ENCODE measurements at places on chromosomes 1 and 21.

DNA sequence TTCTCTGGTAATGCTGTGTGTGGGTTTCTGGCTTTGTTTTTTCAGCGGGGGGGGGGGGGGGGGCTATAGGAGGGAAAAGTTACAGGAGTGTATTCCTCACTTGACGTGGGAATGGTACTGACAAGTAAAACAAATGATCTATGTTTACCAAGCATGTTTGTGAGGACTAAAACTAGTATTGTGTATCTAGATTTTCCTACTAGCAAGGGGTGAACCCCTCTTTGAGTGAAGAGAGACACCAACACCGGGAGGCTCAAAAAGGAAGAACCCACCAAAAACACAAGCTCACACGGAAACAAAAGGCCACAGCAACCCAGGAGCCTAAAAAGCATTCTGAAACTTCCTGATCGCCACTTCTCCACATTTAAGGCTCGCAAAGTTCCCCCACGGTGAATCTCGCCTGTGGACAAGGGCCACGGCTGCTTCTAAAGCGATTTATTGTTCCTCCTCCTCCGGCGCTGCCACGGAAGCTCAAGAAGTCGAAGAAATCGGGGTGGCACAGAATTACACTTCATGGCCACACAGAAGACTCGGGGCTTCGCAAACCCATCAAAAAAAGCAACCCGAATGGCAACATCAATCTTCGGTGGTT, 703 bp downstream of the PUM1 start:
- DNase-seq = peak; percentile 2

- no peak for DNase-seq
Observed at GRCh38 chr21:34522284-34522683, 10.3 kb upstream of the KCNE1 start.

GRCh38 chr1:67655581-67655980, 29.4 kb upstream of the GADD45A start:
- no peak for DNase-seq

DNA sequence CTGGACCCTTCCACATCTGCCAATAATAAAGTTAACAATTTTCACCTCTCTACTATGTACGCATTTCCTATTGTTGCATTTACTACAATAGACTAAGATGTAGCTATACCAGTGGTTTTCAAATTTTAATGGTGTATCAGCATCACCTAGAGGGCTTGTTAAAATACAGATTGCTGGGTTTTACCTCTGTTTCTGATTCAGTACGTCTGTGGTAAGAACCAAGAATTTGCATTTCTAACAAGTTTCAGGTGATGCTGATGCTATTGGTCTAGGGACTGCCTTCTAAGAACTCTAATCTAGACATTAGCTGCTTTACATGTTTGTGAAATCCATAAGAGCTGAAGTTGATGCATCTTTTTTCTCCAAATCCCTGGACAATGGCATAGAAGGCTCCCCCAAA, 59.7 kb downstream of the ERICH3 start:
- no peak for DNase-seq

GRCh38 chr1:213986020-213986924, 1.5 kb upstream of the PROX1 start:
- no peak for DNase-seq

GRCh38 chr1:30334767-30335166, 388.6 kb downstream of the MATN1 start:
- no peak for DNase-seq

DNA sequence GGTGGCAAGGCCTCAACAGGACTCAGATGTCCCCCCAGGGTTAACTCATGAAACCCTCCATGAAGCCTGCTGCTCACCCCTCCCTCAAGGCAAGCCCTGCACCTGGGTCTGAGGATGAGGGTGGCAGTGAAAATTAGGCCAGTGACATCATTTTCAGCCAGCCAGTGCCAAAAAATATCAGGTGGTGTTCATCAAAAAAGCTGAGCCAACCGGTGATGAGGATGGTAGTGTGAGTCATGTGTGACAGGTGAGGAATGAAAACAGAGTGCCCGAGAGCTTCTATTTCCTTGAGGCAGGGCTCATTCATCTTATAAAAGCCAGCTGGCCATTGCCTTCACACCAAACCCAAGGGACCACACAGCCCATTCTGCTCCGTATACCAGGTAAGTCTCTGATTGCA, at the start of gene SPRR1A:
Gene SPRR1A (plus strand): TSS at position 339 of the 400 bp plus-strand sequence. CDS start 1,150 bp downstream, outside the sequence.
- no peak for DNase-seq

DNA sequence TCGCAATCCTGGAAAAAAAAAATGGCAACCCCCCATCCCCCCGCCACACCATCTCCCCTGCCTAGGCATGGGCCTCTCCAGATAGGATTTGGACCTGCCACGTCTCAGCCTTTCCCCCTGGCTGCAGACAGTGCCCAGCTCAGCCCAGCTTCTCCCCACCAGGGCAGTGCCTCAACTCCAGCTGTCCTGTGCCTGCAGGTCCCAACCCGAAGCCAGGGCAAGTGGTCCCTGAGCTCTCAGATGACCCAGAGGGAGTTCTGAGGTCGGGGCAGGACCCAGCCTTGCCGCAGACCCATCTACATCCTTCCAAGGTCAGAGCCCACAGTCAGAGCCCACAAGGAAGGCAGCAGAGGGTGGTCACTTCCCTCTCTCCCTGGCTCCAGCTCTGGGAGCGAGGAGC, 86.7 kb upstream of the POU3F1 start:
- DNase-seq = no peak

DNA sequence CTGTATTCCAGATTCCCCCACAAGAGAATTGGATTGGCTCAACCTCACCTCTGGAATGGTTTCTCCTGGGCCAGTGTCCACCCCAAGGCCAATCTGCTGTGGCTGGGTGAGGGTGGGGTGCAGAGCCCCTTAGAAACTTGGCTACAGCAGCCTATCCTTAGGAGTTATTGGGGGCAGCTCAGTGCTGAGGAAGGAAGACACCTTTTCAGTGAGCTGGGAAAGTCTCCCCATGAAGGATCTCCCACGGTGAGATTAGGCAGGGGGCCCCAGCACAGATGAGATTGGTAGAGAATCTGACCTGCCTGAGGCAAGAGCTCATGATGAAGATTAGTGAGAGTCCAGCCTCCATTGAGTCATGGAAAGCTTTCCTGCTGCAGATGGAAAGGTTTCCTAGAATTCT, 78.4 kb downstream of the CCDC185 start:
- no peak for DNase-seq

DNA sequence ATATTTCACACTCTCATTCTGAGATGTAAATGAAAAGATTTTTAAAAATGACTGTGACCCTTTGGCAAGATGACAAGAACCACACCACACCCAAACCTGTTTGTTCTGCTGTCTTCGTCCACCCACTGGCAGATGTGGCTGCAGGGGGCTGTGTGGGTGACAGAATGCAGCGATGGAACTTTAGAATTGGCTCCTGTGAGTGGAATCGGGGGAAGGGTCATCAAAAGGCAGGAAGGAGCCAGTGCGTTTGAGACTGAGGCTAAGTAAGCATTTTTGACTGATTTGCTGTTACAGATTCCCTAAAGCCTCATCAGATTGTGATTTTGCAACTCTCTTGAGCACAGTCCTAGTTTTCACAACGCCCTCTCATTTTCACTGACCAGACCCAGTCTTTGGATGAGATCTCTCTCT, 111.2 kb upstream of the ADGRL2 start:
- no peak for DNase-seq

DNA sequence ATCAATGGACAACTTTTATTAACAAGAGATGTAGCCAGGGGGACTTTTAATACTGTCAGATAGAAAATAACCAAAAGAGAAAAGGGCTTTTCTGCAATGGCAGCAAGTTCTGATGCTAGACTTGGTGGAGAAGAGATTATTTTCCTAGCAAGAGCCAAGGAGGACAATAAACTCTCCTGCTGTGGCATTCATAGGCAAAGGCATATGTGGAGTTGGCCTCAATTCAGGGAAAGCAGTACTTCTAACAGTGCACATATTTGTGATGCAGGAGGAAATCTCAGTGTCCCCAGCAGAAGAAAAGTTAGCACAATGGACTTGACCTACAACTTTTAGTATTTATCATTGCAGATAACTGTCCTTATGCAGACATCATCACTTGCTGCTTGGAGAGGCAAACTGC, 75.1 kb upstream of the GRIK1 start:
- no peak for DNase-seq

DNA sequence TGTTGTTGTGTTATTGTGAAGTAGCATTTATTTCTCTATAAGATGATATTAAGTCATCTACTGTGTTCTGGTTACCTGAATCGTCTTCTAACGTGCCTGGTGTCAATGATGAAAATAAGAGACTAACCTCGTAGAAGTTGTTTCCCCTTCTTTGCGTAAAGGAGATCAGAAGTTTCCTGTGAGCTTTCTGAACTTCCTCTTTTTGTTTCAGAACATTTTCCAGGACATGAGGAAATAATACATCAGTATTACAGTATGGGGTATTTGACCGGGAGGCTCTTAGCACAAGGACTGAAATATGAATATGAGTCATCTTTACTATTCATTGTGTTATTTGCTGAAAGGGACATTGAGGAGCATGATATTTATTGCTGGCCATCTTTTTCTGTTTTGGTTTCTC, 1.3 kb downstream of the ST6GALNAC3 start:
- DNase-seq = no peak

GRCh38 chr1:84998642-84999280, 1.8 kb upstream of the MCOLN2 start:
- DNase-seq = peak; percentile 44

GRCh38 chr1:1665815-1666251, 7.0 kb upstream of the CDK11B start:
- no peak for DNase-seq

GRCh38 chr1:112849425-112850033, 106.5 kb downstream of the SLC16A1 start:
- no peak for DNase-seq

DNA sequence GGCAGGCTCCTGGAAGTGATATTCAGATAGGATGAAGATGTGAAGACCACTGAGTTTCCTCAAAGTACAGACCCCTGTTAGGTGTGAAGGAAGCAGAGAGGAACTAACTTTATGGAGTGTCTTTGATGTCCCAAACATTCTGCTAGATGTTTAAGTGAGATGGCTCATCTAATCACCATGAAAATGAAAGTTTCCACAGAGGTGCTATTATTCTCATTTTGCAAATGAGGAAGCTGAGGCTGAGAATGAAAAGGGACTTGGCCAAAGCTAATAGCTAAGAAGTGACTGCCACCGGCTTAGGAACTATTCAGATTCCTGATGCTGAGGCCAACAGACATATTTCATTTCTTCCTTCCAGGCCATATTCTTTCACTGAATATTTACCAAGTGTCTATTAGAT, 45.9 kb upstream of the WLS start:
- no peak for DNase-seq

GRCh38 chr1:22628698-22629444, 7.6 kb upstream of the C1QA start:
- no peak for DNase-seq

GRCh38 chr1:201113451-201114244, 1.4 kb upstream of the CACNA1S start:
- no peak for DNase-seq

- no peak for DNase-seq
Observed at GRCh38 chr1:163069142-163069541, at the start of gene RGS4. Gene RGS4 (plus strand): TSS chr1:163069361. CDS start chr1:163069485, 124 bp downstream.

DNA sequence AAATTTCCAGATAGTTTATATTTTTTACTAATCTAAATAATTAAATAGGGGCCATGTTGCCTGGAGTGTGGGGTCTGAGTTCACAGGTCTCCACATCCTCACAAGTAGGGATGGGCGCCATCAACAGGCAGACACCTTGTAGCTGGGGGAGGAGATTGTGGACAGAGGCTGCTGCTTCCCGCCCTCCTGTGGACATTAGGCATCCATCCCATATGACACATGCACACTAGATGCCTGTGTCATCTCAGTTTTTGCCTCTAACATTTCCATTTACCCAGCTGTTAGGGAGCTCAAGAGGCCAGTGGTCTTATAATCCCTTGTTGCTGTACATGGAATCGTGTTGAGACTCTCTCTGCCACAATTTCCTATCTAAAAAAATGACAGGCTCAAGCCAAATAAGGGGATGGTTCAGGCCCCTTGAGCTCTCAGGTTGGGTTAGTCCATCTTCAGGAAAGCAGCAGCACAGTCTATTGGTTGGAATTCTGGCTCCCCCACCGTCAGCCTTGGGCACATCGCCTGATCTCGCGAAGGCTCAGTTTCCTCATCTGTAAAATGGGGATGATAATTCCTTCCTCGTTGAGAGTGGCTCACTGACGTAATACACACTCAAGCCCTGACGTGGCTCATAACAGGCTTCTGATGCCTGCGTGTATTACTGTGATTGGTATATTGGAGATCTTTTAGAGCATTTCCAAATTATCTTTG, 13.6 kb downstream of the LHX4 start:
- no peak for DNase-seq

DNA sequence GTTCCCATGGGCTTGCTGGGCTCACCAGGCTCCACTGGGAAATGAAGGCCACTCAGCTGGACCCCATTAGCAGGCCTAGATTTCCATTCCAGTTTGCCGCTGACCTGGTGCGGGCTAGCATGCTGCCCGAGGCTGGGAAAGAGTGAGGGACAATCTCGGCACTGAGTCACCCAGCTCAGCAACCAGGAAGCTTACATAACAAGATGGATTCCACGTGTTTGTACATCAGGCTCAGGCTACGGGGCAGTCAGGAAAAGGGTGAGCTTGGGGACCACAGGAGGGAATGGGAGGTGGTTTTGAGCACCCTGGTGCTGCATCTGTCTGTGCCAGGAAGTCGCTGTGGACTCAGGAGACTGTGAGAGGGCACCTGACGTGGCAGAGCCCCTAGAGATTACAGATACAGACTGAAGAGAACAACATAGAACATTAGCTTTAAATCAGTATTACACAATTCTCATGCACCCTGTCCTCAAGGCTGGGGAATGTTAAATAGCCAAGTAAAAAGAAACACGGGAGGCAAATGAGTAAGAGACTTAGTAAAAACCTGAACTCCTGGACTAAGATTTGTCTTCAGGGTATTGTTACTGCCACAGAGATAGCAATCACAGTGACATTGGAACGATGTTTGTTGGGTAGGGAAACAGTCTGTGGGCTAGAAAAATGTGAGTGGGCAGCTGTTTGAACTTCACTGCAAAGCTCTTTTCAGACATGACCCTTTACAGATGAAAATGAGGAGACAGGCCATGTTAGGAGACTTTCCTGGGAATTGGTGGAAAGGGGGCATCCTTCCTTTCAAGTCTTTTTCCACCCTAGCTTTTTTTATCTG, 51.1 kb downstream of the GLUL start:
- no peak for DNase-seq
